ENCODE measurements at places on chromosomes 1 and 21.

- no peak for DNase-seq
Observed at GRCh38 chr1:93587354-93587753, 94.3 kb downstream of the BCAR3 start.

GRCh38 chr1:194698908-194699318 is 1512.5 kb upstream of the B3GALT2 start:
- no peak for DNase-seq

GRCh38 chr1:205283270-205284147 is 38.0 kb downstream of the NUAK2 start:
- DNase-seq = no peak

- DNase-seq = no peak
Observed at GRCh38 chr1:199657449-199657848, 370.1 kb upstream of the NR5A2 start.

DNA sequence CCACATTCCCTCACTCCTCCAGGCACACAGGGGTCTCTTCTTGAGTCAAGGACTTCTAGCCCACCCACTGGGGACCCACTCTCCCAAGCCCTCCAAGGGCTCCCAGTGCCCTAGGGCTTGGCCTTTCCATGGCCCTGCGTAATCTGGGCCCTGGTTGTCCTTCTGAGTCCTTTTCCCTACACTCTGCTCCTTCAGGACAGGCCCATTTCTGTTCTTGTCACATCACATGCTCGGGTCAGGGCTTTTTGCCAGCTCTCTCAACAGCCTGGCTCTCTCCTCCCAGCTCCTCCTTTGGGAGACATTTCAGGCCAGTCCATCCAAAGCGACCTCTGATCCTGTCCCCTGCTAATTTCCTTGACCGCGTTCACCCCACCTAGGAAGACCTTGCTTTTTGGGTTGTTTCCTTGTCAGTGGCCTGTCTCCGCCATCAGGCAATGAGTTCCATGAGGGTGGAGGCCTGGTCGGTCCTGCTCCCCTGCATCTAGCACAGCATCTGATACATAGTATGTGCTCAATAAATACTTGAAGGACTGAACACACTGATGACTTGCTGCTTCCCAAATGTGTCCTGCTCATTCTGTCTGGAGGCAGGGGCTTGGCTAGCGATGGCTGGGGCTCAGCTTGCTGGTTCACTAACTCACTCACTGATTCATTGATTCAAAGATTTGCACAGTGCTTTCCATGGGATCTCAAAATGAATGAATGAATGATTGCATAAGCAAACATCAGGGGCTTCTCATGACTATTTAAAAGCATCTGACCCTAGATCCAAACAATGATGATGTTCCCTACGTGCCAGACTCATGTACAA is 44.8 kb downstream of the DHRS3 start:
- DNase-seq = no peak

DNA sequence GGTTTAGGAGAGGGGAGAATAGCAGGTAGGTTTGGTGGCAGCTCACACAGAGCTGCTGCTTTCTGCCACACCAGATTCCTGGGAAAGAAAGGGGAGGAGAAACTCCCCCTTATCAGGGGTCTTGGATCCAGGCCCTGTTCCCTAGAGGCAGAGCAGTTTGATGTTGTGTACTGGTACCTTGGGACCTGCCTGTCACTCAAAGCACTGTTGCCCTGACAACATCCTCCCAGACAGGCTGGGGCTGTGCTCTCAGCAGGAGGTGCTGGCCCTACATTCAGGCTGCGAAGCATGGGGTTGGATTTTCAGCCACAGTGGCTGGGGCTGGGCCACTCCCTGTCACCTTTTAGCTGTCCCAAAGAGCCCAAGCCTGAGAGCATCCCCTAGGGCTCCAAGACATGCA is 188.0 kb downstream of the GRIK3 start:
- peak; percentile 82 for DNase-seq

DNA sequence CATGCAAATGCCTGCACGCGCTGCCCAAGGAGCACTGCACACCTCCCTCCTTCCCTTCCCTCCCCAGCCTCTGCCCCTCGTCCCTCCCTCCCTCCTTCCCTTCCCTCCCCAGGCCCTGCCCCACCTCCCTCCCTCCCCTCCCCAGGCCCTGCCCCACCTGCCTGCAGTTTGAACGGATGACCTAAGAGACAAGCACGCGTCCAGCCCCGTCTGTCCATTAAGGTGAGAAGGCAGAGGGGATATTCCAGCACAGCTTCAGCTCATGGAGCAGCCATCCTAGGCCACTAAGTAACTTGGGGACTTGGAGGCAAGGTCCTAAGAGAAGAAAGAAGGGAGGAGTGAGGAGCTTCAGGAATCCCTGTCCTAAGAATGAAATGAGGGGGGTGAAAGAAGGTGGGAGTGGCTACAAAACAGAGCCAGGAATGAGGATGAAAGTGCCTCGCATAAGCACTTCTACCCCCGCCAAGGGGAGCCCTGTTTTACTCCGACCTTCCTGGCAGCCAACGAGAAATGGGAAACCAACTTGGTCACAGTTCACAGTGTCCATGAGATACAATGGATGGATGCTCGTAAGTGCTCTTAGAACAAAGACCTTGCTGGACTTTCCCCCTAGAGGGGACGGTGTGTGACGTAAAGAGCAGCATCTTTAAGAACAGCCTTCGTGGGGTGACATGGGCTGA is 21.3 kb upstream of the EFHD2 start:
- no peak for DNase-seq

- DNase-seq = peak; percentile 77
Observed at GRCh38 chr21:33403128-33403785, at the start of gene IFNGR2. TSS of gene IFNGR2 (plus strand) at chr21:33403413. CDS start at chr21:33403544, 131 bp downstream.

GRCh38 chr1:162663589-162664106 is 31.4 kb downstream of the DDR2 start:
- DNase-seq = peak; percentile 82

DNA sequence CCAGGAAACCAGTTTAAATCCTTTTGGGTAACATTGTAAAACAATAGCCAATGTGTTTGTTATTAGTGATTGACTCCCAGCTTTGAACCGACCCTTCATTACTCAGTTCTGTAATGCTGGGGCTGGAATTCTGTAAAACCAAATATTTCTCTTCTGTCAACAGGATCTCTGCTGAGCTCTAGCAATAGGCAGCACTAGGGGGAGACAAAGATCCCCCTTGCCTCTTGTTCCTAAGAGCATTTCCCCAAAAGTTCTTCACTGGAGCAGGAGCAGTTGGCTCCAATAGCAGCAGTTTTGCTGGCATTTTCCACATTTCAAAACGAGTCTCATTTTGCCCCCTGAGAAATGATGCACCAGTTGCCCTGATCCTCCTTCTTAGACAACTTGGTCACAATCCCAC is 1671.1 kb downstream of the MRPL39 start:
- peak; percentile 5 for DNase-seq

DNA sequence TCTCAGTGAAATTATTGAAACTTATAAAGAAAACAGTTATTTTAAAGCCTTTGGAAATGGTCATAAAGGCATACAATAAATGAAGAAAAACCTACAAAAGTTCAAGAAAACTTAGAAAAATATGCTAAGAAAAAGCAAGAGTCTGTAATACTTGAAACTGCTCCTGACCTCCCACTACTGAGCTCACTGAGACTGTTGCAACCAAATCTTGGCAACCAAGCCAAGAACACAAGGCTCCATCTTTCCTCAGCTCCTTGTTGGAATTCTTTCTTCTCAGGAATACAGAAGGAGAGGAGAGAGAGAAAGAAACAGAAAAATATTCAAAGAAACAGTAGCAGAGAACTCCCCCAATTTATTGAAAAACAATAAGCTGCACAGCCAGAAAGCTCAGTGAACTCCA is 160.5 kb downstream of the RASAL2 start:
- DNase-seq = no peak

GRCh38 chr21:32370998-32371766 is 21.6 kb downstream of the URB1 start:
- DNase-seq = no peak

DNA sequence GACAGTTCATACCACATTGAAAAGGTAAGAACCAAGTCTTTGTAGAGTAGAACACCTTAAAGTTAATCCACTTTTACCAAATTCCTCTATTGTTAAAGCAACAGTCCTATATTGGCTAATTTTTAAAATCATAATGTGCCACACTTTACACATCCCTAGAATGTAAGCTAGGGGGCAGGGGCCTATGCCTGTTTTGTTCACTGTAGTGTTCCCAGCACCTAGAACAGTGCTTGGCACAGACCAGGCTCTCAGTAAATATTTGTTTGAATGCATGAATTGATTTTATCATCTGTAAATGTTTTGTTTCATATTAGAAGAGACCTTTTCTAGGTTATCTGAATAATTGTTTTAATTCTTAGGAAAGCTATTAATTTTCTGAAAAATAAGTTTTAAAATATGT is 9.1 kb downstream of the SMAP2 start:
- no peak for DNase-seq

GRCh38 chr21:43207868-43208267 is 39.1 kb downstream of the CRYAA start:
- DNase-seq = no peak

- DNase-seq = peak; percentile 80
Observed at GRCh38 chr1:39653546-39654031, 14.1 kb upstream of the HEYL start.

DNA sequence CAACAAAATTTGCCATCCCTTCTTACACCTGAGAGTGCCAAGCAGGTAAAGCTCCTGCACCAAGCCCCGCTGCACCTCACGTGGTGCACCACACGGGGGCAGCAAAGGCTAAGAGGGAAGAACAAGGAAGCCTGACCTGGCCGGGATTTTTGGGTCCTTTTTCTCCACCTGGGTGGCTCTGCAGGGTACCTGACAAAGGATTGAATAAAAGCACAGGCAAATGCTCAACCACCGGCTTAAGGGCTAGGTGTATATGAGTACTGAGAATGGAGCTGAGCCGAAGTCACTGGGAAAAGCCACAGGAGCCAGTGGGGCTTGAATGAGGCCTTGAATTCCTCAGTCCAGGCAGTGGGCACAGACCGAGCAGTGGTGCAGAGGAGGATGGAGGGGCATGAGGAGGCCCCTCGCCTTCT is 36.4 kb downstream of the ZNF697 start:
- DNase-seq = peak; percentile 84

DNA sequence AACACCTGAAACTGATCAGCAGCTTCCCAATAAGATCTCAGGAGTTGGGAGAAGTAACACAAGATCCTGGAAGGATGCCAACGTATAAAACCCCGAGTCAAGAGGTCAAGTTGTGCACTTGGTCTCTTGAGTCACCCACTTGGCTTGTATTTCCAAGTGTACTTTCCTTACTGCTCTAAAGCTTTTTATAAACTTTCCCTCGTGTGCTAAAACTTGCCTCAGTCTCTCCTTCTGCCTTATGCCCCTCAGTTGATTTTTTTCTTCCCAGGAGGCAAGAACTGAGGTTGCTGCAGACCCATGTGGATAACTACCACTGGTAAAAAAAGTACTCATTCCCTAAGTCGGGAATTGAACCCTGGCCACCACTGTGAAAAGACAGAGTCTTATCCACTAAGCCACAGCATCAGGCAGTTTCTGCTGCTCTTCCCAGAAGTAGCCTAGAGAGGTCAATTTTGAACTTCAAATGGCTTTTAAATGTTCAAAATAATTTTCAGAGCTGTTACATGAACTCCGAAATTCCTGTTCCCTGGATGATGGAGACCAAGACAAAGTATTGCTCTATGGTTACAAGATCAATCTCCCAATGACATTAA is 28.9 kb downstream of the ITLN2 start:
- no peak for DNase-seq

DNA sequence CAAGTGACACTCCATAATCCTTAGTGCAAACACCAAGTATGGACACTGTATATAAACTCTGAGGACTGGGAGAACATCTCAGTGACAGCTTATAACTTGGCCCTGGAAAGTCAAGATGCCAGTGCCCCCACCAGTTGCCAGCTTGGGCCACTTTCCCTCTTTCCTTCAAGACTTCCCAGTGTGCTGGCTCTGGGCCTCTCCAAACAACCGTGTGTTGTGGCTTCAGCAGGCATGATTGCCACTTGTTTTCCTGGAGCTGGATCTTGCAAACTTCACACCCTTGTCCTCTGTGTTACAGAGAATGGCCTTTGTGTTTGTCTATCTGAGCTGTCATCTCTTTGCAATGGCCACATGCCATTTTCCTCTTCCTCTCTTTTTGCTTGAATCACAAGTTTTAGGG is 37.0 kb downstream of the CCDC185 start:
- DNase-seq = no peak

DNA sequence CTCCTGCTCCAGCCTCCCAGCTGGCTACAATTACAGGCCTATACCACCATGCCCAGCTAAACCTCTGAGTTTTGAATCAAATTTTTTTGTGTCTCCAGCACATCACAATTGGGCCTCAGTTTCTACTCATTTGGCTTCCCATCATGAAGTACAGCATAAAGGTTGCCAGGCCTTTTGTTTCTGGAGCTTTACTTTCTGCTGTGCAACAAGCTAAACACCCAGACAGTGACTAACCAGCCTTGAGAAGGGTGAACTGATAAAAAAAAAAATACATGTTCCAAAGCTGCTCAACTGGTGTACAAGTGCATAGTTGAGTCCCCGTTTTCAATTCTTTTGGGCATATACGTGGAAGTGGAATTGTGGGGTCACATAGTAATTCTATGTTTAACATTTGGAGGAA is 25.1 kb downstream of the TIAM1 start:
- DNase-seq = no peak

- peak; percentile 39 for DNase-seq
Observed at GRCh38 chr1:182309631-182310351, 81.8 kb downstream of the GLUL start.

GRCh38 chr1:222970040-222970439 is 155.2 kb downstream of the DISP1 start:
- no peak for DNase-seq

DNA sequence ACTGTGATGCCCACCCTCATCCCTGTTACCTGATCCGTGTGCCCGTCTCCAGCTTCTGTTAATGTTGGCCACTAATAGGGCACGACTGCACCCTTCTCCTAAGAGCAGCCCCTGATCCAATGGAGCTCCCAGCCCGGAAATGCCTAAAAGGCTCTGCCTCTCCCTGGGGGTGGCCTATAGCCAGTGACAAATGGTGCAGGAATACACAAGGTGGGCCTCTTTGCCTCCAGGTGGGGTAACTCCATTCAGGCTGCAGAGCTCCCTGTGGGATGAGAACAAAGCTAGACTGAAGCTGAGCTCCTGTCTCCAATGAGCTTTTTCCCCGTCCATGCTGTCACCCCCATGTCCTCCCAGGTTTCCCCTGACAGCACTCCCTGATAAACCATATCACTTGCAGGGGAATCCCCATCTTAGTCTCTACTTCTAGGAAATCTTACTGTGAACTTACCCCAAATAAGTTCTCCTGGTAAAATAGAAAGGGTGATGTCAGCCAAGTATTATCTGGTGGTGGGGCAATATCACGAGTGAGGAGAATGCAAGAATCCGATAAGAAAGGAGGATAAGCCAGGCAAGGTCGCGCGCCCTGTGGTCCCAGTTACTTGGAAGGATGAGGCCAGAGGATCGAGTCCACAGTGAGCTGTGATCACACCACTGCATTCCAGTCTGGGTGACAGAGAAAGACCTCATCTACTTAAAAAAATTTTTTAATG is 18.6 kb downstream of the S100A7A start:
- DNase-seq = no peak

All from neural progenitor cell (in vitro differentiated cells).